ENCODE measurements at places on chromosomes 7 and 10.

DNA sequence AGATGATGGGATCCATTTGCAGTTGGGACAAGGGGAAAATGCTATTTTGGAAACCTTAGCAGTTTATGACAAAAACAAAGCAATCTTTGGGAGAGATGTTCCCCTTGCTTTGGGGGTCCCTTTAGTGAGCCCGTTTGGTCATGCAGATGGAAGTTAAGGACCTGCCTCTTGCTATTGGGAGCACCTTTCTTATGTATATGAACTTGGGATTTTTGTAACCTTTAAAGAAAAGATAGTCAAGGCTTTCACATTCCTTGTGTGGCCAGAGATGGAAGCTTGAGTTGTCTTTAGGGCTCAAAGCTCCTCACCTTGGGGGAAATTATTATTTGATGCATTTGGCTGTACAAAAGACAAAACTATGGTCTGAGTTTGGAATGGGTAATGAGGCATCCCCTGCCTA, 179.0 kb upstream of the PLPP4 start:
- no peak for DNase-seq

GRCh38 chr10:32621969-32622368, 176.0 kb downstream of the CCDC7 start:
- no peak for DNase-seq

DNA sequence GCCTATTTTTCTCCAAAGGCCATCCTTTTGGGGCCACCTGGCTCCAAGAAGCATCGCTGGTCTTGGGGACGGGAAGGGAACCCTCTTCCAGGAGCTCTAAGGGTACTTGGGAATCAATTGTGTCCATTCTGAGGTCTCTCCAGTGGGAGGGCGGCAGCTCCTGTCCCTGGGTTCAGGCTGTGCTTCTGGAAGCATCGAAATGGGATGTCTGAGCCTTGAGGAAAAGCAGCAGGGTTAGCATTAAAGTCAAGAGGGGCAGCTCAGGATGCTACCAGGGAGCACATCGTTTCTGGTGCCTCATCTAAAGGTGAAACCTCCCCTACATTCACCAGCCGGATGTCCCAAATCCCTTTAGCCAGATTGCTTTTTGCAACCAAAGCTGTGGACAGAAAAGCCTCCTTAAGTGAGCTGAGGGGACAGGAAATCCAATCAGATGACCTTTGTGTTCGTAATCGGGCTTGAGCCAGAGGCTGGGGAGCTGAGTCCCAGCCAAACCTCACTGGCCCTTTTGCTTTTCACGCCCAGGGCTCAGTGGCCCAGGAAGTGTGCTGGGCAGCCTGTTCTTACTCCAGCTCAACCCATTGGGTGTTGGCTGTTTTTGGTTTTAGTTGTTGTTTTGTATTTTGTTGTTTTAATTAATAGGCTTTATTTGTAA, 88.8 kb upstream of the ANLN start:
- no peak for DNase-seq

- no peak for DNase-seq
Measured at GRCh38 chr10:32962521-32962920, 4.5 kb upstream of the ITGB1 start.

DNA sequence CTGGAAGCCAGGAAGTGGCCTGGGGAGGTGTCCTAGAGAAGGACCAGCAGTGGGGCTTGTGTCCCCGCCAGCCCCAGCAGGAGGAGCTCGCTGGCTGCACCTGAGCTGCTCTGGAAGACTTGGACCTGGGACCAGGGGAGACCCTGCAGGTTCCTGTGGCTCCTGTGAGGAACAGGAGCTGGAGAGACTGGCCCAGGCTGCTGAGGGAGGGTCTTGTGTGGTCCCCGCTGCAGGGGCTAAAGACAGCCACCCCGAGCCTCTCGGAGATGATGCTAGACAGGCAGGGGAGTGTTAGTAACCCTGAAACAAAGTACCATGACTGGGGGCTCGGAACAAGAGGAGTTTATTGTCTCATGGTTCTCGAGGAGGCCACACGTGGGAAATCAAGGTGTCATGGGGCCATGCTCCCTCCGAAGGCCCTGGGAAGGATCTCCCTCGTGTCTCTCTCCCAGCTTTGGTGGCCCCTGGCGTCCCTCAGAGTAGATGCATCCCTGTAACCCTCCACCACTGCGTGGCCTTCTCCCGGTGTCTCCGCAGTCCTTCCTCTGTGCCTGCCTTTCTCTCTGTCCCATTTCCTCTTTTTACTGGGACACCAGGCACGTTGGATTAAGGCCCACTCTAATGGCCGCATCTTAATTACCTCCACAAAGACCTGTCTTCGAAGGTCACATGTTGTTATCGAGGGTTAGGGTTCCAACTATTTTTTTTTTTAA, 348.4 kb downstream of the GLRX3 start:
- DNase-seq = no peak

GRCh38 chr7:121447911-121448300, 51.8 kb upstream of the FAM3C start:
- DNase-seq = no peak

DNA sequence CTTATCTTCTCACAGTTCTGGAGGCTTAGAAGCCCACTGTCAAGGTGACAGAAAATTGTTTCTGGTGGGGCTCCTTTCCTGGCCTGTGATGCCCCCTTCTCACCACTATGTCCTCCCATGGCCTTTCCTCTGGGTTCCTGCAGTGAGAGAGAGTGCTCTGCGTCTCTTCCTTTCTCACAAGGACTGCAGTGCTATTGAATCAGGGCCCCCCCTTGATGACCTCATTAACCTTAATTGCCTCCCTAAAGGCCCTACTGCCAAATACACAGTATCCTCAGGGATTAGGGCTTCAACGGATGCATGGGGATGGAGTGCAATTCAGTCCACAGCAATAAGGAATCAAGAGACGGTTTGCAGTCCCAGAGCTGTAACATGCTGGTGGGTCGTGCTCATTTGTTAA, 82.0 kb upstream of the GRB10 start:
- no peak for DNase-seq

- no peak for DNase-seq
Measured at GRCh38 chr10:44460416-44460815, 75.5 kb upstream of the CXCL12 start.

DNA sequence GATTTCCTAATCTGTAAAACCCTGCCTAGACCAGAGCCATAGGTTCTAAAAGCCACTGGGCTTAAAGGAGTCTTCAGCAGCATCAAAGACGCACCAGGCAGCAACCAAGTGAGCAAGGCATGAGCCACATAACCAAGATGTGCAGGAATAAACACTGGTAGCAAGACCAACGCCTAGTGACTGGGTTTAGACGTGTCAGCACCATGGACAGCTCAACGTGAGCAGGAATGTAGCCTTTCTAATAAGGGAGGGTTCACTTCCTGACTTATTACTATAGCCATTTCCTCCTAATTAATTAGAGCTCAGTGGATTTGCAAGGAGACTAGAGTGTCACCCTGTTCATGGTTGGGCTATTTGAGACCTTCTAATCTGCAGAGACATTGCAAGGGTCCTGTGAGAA, 223.7 kb downstream of the LHFPL3 start:
- no peak for DNase-seq

GRCh38 chr7:47914717-47915615, 33.3 kb downstream of the PKD1L1 start:
- no peak for DNase-seq

DNA sequence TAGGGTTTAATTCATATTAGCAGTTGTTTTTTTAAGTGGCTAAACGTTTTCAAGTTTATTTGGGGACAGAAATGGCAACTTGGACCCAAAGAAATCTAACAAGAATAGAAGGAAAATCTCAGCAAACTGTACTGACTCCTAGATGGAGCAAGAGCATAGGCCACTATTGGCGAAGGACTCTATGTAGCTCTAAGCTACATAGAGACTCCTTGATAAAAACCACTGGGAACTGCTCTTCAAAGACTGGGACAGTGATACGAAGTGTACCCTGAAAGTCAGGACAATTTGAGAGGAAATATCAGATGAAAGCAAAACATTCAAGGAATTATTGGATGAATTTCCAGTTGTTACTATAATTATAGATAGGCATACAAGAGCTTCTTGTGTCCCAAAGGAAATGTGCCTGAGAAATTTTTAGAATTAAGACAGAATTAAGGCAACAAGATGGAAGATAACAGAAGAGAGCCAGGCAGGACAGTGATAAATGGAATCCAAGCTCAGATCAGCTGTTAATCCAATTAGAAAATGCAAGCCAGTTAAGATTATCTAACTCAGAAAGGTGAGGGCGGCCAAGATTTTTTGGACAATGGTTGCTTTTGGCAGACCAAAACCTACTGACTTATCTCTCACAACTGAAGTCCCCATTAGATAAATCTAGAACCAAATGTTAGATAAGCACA, 103.7 kb upstream of the IFRD1 start:
- DNase-seq = no peak

GRCh38 chr7:22681852-22682657, 44.9 kb upstream of the IL6 start:
- no peak for DNase-seq

GRCh38 chr10:117483056-117483590, 59.4 kb upstream of the EMX2 start:
- no peak for DNase-seq

GRCh38 chr10:113691381-113691780, 11.7 kb downstream of the CASP7 start:
- no peak for DNase-seq

- no peak for DNase-seq
Measured at GRCh38 chr7:65980478-65981250, 1.3 kb downstream of the GUSB start.

DNA sequence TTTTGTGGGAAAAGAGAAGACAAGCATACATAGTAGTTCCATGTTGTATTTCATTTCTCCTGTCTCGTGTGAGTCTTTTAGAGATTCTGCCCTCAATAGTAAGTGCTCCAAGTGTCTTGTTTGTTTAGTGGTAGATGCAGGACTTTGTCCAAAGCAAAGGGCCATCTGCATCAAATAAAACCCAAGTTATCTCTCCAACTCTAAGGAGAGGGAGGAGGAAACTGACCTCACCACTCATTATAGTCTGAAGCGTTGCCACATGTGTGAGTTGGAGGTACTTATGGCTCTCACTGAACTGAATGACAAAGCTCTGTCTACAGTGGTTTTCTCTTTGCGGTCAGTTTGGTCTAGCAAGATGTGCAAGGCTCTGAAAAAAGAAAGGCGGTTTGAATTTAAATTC, 272.6 kb downstream of the DOCK4 start:
- no peak for DNase-seq

Measured in stimulated activated CD4-positive, alpha-beta T cell treated with anti-CD3 and anti-CD28 coated beads, Interleukin-4, amount 100 ng/mL, for 4 hours (primary cell).